ENCODE measurements at places on chromosomes 3 and 15.

GRCh38 chr3:32224016-32224516 lies 14.4 kb upstream of the CMTM8 start:
- DNase-seq = no peak

DNA sequence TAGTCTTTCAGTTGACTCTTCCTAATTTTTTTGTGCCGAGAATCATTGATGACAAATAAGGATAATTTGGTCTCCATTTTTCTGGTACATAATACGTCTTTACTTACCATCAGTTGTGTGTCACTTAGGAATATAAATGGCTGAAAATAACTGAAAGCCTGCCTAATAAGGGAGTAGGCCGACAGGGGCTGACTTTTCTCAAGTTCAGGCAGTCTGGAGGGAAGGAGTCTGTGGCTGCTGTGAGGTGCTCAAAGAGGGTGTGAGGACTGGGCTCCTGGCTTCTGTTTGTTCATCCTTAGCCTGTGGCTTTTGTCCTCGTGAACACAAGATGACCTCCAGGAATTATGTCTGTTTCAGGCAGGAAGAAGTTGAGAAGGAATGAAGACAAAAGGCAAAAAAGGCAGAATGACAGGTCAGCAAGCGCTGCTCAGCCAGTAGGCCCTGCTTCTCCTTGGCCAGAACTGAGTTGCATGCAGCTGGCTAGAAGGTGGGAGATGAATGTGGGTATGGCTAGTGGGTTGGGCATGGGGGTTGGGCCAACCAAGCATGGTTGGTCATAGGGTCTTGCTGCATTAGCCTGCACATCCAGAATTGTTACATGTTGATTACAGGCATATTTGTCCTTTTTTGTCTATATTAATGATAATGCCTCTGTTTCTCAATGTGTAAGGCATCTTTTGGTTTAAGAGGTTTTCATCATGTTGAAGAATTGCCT lies 29.2 kb downstream of the IGF1R start:
- no peak for DNase-seq

- no peak for DNase-seq
Measured at GRCh38 chr15:68184616-68185480, 20.3 kb downstream of the CALML4 start.

GRCh38 chr3:144743225-144743668 lies 771.6 kb downstream of the DIPK2A start:
- no peak for DNase-seq

DNA sequence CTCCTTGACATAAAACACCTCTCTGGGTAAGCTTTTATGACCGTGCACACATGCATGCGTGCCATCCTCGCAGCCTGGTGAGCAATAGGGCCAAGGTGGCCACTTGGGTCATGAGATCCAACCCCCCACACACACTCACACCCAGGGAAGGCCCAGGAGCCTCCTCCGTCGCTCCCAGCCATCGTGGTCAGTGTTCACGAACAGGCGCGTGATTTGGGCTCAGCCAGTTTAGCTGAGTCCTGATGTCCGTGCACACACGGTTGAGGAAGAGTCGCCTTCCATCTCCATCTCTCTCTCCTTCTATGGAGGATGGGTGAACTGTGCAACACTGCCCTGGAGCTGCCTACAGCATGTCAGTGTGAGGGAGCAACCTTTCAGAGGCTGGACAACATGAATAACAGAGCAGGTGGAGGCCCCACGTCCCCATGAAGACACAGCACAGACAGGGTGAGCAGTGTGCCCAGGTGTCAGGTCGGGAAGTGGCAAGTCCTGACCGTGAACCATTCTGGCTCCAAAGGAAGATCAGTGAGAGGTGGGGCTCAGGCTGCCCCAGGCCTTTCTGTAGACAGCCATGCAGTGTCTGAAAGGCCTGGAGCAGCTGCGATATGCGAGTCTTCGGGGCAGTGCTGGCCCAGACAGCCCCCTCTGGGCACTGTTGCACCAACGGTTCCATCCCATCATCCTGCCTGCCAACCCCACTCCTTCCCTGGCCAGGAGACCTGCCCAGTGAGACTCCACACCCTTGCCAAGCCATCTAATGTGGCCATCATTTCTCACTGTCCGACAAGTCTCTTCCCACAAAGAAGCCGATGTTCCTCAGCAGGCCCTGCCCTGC lies 253.4 kb downstream of the OCA2 start:
- DNase-seq = no peak

- no peak for DNase-seq
Measured at GRCh38 chr3:123416173-123416572, 32.7 kb downstream of the ADCY5 start.

- DNase-seq = no peak
Measured at GRCh38 chr15:96126859-96127258, 203.6 kb upstream of the NR2F2 start.

- peak; percentile 25 for DNase-seq
Measured at GRCh38 chr15:81294516-81294880, 29.4 kb downstream of the STARD5 start.

GRCh38 chr3:140910860-140911259 lies 30.8 kb upstream of the SLC25A36 start:
- peak; percentile 35 for DNase-seq

GRCh38 chr15:51348688-51349087 lies 7.2 kb downstream of the GLDN start:
- no peak for DNase-seq

GRCh38 chr3:129104051-129104450 lies 17.6 kb downstream of the RAB43 start:
- no peak for DNase-seq

DNA sequence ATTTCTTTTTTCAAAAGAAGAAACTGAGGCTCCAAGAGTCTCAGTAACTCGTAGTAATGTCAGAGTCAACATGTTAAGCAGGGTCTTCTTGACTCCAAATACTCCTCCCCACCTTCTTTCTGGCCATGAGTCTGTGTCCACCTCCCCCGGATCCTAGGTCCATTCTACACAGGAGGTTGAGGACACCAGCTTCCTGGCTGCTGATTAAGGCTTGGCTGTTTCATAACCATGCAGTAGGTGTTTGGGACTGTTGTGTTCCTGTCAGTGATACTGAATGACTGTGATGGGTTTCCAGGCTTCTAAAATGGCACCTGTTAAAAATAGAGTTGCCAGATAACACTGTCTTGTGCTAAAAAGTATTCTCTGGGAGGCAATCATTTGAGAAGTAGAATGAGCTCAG lies 130.8 kb upstream of the IL12A start:
- no peak for DNase-seq

- DNase-seq = no peak
Measured at GRCh38 chr3:87548271-87548670, 271.9 kb upstream of the POU1F1 start.

GRCh38 chr15:87123676-87124382 lies 1044.2 kb downstream of the AGBL1 start:
- no peak for DNase-seq
